ENCODE measurements at places on chromosomes 2 and 18. TPM values are rescaled to one million over a fixed set of nuclear protein-coding genes. Genes with fewer than 3 reads are reported as not detected.

Gene ATOH8
- 59.5 TPM for total RNA-seq

Gene CRYGD
- not detected for total RNA-seq

Gene CXCR4
- total RNA-seq: 6.6 TPM

Gene WDFY1
- 292 TPM for total RNA-seq

Gene CD226
- total RNA-seq: 0.23 TPM

Gene SULT1C4
- total RNA-seq: not detected

Gene CMPK2
- 0.35 TPM for total RNA-seq

Gene ZSWIM2
- not detected for total RNA-seq

Gene SERPINB10
- total RNA-seq: not detected

Gene CSRNP3
- total RNA-seq: 2.1 TPM

Gene TFCP2L1
- not detected for total RNA-seq

Gene LYG1
- total RNA-seq: not detected

Gene RAB17
- 0.45 TPM for total RNA-seq

Gene GRB14
- total RNA-seq: 7.5 TPM

Gene TEX51
- not detected for total RNA-seq

Gene TMEM169
- 0.47 TPM for total RNA-seq

Gene RSAD2
- total RNA-seq: 0.82 TPM

Gene SLC40A1
- total RNA-seq: 359 TPM

Gene PSMD14
- 74.4 TPM for total RNA-seq

Gene SLC8A1
- total RNA-seq: 25.4 TPM

Gene MYOM1
- total RNA-seq: 0.98 TPM

Gene AFF3
- 0.08 TPM for total RNA-seq

Gene WIPF1
- 7.2 TPM for total RNA-seq

Gene TPO
- not detected for total RNA-seq

Gene DLX1
- 0.38 TPM for total RNA-seq

Gene ANKRD30B
- 0.23 TPM for total RNA-seq

Gene TXNDC2
- not detected for total RNA-seq

Gene LIMS2
- total RNA-seq: 2.9 TPM

Gene KIAA2012
- total RNA-seq: under 0.01 TPM

Gene RABL2A
- 22.8 TPM for total RNA-seq

Gene PSMA8
- total RNA-seq: not detected

Gene GNAL
- 0.12 TPM for total RNA-seq

Gene FLACC1
- total RNA-seq: 1.2 TPM

Gene SCN7A
- total RNA-seq: not detected

Gene NBAS
- 105 TPM for total RNA-seq

Gene CHRND
- not detected for total RNA-seq

Gene FOXD4L1
- total RNA-seq: 0.12 TPM

Gene BOK
- total RNA-seq: 4.9 TPM

Gene UGT1A5
- not detected for total RNA-seq

Gene GAL3ST2
- not detected for total RNA-seq

Gene HTR2B
- total RNA-seq: 14.8 TPM

Gene CABYR
- 2.0 TPM for total RNA-seq

Gene NTSR2
- not detected for total RNA-seq
